CD14-positive monocyte (primary cell): ENCODE measurements at places on chromosomes 1 and 21.
A peak's percentile ranks its signal among the peaks of the same experiment; 100 is the strongest.

- DNase-seq: peak; percentile 2
Observed at GRCh38 chr1:1470626-1471388, 758 bp upstream of the ATAD3B start.

GRCh38 chr1:12184008-12184681, 17.4 kb downstream of the TNFRSF1B start:
- DNase-seq: peak; percentile 95

GRCh38 chr1:8517661-8518489, 200.0 kb downstream of the SLC45A1 start:
- no peak for DNase-seq

DNA sequence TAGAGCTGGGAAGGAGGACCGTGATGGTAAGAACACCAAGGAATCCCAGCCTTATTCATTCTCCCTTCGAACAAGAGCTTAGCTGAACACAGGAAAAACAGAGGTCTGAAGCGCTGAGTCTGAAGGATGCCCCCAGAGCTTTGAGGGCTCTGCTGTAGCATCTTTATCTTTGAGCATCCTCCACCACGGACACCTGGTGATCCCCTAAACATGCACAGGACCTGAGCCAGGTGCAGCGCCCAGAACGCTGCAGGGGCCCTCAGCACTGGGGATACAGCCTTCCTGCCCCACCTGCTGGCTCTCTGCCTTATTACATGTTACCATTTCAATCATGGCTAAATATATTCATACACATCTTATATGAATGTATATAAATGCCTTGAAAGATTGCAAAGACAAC, 7.7 kb upstream of the GPATCH4 start:
- no peak for DNase-seq

- no peak for DNase-seq
Observed at GRCh38 chr1:68958958-68959357, 462.1 kb upstream of the DEPDC1 start.

DNA sequence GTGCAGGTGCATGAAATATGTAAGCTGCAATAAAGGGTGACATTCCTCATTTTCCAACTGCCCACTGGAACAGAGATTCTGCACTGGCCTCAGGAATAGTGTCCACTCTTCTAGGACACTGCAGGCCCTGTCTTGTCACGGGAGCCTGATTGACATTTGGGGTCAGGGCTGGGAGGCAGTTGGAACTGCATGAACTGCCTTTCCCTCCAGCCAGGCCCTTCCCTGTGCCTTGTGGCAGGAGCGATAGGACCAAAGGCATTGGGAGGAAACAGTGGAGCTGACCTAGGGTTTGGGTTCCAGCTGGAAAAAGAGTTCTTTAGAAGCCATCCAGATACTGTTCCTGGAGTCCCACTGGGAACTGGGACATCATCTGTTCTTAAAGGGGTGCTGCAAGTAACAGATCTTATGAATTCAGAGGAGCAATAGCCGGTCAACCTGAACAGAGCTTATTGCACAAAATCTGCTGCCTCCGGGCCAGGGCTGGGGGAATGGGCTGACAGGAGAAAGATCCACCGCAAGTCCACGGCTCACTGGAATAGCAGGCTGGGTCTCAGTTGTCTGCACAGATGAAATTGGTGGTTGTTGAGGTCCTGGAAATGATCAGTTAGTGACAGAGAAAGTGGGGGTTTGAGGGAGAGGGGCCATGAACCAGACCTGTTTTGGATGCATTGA, 451.7 kb downstream of the CAMTA1 start:
- no peak for DNase-seq

DNA sequence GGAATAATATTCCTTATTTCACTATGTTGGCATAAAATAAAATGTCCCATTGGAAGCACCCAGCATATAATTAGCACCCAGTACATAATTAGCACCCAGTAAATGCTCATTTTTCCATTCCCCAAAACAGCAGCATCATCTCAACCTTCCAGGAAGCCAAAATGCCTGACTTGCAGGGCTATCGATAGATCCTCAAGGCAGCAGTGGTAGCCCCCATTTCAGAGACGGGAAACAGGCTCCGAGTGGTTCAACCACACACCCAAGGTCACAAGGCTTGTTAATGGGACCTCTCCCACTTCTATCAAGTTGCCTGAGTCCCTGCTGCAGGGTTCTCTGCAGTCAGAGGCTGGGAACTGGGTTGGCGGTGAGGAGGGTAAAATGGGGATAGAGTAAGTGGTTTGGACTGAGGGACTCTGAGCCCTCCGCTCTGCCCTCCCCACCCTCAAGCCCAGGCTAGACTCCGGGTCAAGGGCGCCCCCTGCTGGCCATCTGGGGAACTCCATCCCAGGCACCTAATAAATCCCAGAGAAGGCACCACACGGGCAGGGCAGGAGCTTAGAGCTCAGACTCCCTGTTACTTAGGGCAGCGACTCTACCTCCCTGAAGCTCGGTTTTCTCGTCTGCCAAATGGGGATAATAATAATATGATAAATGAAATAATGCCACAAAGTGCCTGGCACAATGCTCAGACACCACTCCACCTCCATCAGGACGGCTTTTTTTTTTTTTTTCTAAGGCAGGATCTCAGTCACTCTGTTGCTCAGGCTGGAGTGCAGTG, 21.9 kb upstream of the LAPTM5 start:
- DNase-seq: peak; percentile 74

GRCh38 chr1:160621633-160622413, 25.0 kb downstream of the SLAMF1 start:
- no peak for DNase-seq

- DNase-seq: no peak
Observed at GRCh38 chr1:208252836-208253576, 8.8 kb upstream of the PLXNA2 start.

DNA sequence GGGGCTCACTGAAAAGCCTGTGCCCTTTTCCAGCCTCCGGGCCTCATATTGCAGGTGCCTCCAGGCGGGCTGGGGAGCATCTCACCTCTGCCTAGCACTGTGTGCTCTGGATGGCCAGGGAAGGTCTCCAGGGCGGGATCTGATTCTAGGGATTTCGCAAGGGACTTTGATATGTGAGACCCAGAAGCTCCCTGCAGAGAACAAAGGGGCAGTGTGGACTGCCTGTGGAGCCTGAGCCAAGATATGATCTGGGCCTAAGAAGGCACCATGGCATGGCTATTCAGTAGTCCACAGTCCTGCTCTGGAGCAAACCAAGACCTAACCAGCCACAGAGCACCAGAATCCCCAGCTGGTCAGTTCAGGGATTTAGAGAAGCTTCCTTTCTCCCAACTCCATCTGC, 157.2 kb downstream of the ST6GALNAC5 start:
- DNase-seq: no peak

DNA sequence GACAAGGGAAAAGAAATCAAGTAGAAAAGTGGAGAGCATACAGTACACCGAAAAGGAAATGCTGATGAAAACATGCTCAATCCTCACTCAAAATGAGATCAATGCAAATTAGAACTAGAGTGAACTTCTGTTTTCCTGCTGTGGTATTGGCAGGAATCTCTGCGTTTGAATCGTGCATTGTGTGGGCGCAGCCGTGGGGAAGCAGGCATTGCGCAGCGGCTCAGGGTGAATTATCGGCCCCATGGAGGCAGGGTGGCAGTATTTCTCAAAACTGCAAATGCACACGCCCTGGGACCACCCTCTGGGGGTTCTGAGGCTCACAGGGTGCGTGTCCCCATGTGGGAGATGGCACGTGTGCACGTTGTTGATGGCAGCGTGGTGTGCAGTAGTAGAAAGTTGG, 140.6 kb downstream of the PEX14 start:
- DNase-seq: no peak

DNA sequence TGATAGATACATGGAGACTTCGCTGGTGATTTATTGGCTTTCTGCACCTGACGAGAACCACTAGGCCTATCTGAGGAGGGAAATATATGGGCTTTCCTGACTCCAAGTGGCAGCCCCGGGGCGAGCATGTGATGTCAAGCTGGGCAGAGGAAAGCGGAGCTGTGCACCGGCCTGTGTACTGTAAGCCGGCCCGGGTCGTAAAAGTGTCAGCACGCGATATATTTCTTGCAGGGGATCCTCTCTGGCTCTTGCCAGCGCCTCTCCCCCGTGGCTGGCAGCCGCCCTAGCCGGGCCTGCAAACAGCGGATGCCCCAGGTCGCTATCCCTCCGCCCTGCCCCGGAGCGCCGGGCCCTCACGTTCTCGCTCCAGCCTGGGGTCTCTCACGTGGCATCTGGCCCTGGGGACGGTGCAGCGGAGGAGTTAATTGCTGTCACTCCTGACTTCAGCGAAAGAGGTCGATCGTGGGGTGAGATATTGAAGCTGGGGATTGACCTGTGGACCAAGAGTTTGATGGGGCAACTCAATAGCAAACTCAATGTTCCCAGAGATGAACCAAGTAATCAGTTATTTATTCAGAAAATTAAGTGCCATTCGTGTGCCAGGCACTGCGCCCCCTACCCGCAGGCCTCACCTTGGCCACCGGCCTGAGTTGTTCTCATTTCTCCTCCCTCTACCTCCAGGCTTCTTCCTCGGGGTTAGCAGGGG, 41.0 kb upstream of the HAO2 start:
- DNase-seq: no peak

GRCh38 chr1:208763971-208764370, 519.8 kb upstream of the PLXNA2 start:
- DNase-seq: no peak

DNA sequence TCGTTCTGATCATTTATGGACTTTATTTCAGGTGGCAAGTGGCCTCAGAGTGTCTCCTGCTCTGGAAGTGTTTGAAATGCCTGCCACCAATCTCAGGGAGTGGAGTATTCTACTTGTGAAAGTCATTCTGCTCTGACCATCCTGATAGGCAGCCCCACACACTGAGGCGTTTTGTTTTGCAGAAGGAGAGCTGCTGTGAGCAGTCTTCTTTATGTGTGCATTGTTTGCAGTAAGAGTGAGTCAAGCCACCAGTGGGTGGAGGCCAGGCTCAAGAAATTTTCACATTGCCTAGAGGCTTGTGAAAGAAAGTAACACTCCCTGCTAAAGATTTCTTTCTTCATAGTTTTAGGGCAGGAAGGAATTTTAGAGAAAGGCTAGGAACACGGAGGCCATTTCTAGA, 204.4 kb downstream of the SLC35F3 start:
- no peak for DNase-seq

DNA sequence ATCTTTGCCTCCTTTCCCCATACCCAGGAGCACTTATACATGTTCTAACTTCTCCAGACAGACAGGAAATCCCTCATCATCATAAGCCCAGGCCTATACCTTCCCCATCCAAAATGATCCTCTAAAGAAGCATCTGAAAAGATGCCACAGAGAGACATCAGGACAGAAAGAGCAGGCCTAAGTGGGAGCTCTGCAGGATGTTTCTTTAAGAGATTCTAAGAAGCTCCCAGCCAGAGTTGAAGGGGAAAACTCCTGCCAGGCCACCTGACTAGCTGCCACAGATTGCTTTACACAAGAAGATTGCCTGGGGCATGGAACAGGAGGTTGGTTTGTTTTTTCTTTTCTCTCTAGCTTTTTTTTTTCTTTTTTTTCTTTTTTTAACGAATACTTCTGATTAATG, 275.8 kb downstream of the VAV3 start:
- no peak for DNase-seq

GRCh38 chr1:203153989-203154821, 21.4 kb downstream of the MYBPH start:
- no peak for DNase-seq

GRCh38 chr1:26771285-26771642, 16.5 kb upstream of the PIGV start:
- no peak for DNase-seq

DNA sequence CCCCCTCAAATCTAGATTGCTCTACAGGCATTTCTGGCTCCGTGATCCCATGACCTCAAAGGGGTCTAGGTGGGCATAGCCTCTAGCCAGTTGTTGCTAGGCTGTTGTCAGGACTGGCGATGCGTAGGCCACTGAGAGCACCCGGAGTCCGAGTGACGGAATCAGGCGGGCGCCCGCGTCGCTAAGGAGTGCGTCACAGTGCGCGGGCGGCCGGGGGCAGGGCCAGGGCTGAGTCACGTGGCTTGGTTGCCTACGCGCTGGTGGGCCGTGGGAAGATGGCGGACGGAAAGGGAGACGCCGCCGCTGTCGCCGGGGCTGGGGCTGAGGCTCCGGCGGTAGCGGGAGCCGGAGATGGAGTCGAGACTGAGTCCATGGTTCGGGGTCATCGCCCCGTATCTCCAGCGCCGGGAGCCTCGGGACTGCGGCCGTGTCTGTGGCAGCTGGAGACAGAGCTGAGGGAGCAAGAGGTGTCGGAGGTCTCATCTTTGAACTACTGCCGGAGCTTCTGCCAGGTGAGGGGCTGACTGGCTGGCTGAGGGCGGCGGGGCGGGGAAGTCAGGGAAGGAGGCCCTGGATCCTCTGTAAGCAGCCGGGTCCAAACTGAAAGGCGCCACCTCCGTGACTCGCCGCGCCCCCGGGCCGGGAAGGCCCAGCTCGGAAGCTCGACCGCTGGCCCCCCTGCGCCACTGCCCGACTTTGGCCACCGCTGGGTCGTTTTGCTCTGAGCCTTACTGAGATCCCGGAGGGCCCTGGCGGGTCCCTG, at the start of gene RLF:
Gene RLF, plus strand, starts transcription at position 263 of the 763 bp plus-strand sequence. Its CDS starts 13 bp downstream, at position 276.
- DNase-seq: peak; percentile 93

GRCh38 chr1:101388904-101389546, 152.2 kb downstream of the S1PR1 start:
- no peak for DNase-seq

DNA sequence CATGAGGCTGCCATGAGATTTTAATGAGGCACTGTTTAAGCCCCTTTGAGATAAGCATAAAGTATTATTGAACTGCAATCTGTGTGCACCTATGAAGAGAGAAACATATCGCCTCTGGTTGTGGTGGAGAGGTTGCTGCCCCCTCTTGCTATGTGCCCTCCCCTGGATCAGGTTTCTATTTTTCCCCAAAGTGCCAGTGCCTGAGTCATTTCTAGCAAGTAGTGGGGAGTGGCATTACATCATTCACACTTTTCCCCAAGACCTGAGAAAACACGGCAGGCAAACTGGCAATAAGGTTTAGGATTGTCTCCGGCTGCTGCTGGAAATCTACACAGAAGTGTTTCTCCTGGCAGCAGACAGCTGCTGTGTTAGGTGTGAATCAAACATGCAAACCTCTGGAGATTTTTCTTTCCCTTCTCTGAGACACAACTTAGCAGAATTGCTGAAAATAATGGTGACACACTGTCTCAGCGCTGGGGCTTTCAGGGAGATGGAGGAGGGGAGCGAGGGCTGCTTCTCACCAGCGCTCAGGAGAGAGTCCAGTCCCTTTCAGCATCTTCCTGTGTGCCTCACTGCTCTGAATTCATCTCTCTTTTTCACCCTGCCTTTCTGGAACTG, 13.7 kb upstream of the RGS16 start:
- no peak for DNase-seq

- DNase-seq: no peak
Observed at GRCh38 chr1:224684979-224685425, 68.9 kb downstream of the CNIH3 start.

- no peak for DNase-seq
Observed at GRCh38 chr1:98260839-98261238, 340.0 kb upstream of the DPYD start.
